ENCODE measurements at places on chromosomes 13 and 19.

GRCh38 chr13:62563251-62563650 lies 1147.6 kb upstream of the PCDH20 start:
- DNase-seq, result no peak

DNA sequence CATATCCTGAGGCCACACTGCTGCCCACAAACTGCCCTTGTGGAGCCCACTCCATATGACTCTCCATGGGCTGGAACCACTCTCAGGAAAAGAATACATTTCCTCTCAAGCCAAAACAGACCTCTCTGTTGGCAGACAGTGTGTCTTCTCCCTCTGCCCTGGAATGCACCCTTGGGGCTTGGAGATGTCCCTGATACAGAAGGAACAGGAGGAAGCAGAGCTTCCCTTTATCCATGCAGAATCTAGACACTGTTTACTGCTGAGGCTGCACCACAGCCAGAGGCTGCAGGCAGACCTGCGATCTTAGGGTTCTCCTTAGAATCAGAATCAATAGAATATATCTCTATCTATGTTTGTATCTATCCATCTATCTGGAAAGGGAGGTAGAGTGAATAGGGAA lies 26.8 kb upstream of the CYP4F8 start:
- DNase-seq, result no peak

DNA sequence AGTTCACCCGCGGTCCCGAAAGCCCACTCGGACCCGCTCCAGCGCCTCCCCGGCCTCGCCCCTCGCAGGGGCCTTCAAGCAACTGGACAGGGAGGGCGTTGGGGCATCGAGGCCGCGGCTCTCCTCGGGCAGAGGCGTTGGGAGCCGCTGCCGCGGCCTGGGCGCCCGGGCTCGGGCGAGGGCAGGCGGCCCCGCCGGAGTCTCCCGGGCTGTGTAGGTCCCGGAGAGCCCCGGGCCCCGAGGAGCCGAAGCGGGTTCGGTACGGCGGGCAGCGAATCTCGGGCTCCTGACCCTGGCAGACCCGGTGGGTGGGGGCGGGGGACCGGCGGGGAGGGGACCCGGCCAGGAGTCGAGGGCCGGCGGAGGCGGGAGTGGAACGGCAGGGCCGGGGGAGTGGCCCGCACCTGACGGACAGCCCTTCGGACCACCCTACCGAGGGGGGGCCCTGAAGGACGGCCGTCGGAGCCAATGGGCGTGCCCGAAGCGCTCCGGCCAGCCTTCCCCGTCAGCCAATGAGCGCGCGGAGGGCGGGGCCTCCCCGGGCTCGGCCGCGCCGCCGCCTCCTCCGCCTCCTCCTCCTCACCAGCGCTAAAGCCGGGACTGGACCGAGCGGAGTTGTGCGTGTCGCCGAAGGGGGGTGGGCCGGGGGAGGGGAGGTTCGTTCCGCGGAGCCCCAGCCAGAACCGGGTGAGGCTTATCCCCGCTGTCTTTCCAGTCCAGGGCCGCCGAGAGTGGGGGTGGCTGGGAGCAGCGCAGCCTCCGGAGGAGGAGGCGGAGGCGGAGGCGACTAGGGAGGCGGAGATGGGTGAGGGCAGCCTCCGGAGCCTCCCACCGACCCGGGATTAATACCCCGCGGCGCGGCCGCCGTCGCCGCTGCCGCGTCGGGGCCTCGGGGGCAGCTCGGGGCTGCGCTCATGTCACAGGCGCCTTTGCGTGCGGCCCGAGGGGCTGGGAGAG lies at the start of gene ZMYM2:
ZMYM2 (plus strand) TSS at position 573 of the 957 bp plus-strand sequence. CDS start 34,346 bp downstream, outside the sequence.
- peak; percentile 99 for DNase-seq

- no peak for DNase-seq
Observed at GRCh38 chr13:110854866-110855265, 60.0 kb downstream of the ANKRD10 start.

- DNase-seq, result no peak
Observed at GRCh38 chr13:75220861-75221260, 261.1 kb downstream of the TBC1D4 start.

DNA sequence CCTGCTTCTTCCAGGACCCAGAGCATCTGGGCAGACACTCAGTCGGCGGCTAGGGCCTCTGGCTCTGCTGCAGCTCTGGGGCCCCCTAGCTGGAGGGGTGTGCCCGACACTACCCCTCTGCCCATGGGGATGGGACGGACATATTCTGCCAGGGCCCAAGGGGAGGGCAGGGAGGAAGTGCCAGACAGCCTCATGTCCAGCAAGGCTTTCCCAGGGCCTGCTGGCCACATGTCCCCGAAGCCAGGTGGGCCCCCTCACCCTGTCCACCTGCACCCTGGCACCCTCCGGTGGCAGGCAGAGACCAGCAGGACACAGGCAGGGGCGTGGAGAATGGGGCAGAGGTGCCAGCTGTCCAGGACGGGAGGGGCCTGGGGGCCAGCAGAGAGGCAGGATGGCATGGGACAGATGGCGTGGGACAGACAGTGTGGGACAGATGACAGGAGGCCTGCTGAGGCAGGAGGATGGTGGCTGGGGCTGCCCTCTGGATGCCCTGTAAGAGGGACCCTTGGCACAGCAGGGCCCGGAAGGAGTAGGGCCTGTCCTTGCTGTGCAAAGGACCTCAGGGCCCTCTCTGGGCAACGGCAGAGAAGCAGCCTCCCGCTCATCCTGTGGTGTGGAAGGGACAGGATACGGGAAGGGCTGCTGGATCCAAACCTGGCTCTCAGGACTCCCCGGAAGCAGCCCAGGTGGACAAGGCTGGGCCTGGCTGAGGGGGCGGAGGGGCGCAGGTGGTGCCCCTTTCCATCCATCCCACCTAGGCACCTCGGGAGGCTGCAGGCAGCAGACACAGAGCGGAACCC lies 29.1 kb downstream of the CEBPG start:
- no peak for DNase-seq

DNA sequence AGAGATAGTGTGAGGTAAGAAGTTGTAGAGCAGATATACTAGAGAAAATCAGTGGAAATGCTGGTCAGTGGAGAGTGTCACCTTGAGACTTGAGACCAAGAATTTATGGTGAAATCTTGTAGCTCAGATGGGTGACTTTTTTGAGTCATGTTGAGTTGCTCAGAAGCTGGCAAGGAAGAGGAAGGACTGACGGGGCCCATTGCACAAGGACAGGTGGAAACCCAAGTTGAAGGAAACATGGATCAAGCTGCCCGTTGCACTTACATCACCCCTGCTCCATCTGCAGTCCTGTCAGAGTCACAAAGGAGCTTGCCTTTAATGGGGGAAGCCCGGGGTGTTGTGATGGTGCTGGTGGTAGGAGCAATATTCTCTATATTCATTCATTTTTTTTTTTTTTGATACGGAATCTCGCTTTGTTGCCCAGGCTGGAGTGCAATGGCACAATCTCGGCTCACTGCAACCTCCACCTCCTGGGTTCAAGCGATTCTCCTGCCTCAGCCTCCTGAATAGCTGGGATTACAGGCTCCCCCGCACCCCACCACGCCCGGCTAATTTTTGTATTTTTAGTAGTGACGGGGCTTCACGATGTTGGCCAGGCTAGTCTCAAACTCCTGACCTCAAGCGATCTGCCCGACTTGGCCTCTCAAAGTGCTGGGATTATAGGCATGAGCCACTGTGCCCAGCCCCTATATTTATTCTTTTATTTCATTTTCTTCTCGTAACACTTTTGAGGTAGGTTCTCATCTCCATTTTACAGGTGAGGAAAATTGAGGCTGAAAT lies 27.4 kb downstream of the UBAC2 start:
- no peak for DNase-seq

DNA sequence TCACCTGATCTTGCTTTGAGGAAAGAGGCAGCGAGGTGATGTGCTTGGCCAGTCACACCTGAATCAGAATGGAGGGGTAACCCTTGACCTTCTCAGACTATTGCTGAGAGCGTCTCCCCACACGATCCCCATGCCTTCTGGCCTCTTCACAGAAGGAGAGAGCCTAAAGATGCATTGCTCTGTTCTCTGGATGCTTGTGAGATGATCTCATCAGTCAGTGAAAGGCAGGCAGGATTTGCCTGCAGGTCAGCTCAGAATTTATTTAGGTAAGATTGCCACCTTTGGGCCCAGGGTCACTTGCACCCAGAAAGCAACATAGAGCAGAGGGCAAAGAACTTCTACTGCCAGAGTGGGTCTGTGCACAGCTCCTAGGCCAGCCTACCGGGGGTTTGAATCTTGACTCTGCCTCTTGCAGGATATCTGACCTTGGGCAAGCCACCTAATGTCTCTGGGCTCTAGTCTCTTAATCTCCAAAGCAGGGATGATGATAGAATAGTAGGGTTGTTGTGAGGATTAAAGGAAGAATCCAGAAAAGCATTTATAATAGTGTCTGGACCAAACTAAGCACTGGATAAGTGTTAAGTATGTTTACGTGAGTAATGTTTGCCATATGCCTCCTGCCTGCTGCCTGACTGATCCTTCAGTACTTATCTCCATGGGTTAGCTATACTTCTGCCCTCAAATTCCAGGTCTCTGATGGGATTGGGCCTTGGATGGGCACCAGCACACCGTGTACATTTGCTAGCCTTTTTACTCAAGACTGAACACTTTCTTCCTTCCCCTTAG lies 8.4 kb upstream of the FLT1 start:
- DNase-seq, result no peak

- no peak for DNase-seq
Observed at GRCh38 chr19:17872251-17873001, 681 bp downstream of the SLC5A5 start.

- no peak for DNase-seq
Observed at GRCh38 chr13:41577436-41577835, 120.1 kb downstream of the RGCC start.

DNA sequence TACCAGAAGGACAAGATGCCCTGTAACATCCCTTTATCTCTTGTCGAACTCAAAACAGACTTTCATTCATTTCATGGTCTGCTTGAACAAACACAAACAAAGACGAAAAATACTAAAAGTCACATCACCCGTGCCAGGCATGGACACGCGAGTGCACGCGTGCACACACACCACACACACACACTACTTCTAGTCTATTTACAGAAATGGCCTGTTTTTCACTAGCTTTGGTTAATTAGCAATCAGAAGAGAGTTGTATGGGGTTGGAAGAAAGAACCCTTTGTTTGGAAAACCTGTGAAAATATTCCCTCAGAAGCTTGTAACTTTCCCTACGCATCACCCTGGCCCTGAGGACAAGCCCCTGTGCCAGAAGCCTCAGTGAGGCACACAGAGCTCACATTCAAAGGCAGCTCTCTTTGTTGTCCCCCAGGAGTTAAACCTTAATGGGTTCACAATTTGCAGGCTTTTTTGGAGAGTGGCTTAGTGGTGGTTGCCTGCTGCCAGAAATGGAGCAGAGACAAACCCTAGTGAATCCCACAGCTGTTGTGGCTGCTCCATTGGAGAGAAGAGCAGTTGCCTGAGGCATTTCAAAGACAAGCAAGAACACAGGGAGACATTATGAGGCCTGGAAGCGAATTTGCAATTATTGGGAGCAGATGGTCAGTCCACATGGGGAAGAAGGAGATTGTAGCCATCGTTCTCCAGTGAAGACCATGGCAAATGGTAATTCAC lies 55.9 kb downstream of the STARD13 start:
- no peak for DNase-seq

GRCh38 chr19:9309974-9310446 lies 372 bp upstream of the ZNF699 start:
- peak; percentile 91 for DNase-seq

DNA sequence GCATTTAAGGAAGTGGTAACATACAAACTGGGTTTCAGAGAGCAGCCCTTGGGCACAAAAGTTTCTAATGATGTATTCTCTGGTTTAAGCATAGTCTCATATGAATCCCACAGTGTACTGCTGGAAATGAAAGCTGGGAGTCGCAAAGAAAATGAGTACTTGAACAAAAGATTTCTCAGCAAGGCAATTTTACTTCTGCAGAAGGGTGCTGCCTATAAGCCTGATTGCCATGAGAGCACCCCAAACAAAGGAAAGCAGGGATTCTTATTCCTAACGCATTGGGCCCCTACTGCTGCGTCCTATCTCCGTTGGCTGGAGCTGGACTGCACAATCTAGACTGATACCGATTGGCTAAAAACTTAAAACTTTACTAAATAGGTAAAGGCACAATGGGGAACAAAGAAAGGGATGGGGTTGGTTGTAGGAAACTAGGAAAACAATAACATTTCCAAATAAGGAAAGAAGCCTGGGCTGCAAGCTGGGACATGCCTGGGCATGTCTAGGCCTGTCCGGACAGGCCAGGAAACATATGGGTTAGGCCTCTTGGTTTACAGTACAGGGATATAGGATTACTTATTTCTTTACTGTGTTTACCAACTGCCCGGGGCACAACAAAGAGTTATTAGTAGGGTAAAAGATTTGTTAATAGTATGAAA lies 27.4 kb upstream of the VN1R4 start:
- no peak for DNase-seq

DNA sequence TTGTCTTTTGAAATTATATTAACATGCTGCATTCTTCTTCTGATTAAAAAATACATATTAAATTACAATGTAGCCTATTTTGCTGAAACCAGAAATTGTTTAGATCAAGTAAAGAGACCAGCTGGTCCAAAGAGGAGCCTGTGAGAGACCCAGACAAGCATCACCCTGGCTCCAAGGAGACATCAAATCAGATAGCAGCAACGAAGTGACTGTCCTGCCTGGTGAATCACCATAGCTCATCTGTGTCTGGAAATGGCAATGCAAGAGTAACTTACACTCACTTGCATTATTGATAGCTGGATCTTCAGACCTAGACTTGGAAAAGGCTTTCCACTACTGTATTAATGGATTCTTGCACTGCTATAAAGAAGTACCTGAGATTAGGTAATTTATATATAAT lies 169.1 kb downstream of the KCTD12 start:
- no peak for DNase-seq

DNA sequence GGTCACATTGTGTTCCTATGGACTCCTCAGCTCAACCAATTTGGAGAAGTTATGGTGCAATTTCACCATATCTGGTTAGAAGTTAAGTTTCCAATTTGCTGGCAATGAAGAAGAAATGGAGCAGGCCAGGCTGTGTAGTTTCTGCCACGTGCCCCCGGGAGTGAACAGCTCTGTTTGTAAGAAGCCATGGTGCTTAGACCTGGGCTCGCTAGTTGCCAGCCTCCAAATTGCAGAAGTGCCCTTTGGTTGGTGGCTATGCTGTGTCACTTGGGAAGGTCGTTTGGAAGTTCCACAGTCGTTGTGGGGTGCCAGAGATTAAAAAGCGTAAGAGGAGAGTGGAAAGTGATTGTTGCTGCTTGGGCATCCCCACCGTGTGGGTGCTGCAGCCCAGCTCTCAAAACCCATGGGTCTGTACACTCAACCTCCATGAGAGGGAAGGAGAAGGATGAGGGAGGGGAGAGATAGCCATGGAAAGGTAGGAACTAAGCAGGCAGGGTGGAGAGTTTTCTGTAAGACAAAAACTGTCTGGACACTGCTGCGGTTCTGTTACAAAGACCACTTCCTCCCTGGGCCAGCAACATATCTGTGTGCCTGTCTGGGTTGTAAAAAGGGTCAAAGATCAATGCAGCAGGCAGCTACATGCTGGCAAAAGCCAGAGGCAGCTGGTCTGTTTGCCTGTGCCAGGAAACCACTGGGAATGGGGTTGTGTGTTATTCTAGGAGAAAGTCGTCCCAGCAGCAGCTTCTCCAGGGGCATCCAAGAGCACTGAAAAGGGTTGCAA lies 10.8 kb downstream of the ALOX5AP start:
- DNase-seq, result no peak

GRCh38 chr13:22287343-22287920 lies 616.6 kb downstream of the FGF9 start:
- no peak for DNase-seq

- no peak for DNase-seq
Observed at GRCh38 chr19:43780706-43781525, at the start of gene KCNN4. KCNN4 (minus strand) TSS chr19:43780973; CDS start chr19:43780861, 112 bp downstream.

- peak; percentile 89 for DNase-seq
Observed at GRCh38 chr19:55585658-55586339, 5.2 kb upstream of the ZNF579 start.

Measured in WTC11 (cell line).